ENCODE measurements at places on chromosomes 3 and 15.
A peak's percentile ranks its signal among the peaks of the same experiment; 100 is the strongest.

DNA sequence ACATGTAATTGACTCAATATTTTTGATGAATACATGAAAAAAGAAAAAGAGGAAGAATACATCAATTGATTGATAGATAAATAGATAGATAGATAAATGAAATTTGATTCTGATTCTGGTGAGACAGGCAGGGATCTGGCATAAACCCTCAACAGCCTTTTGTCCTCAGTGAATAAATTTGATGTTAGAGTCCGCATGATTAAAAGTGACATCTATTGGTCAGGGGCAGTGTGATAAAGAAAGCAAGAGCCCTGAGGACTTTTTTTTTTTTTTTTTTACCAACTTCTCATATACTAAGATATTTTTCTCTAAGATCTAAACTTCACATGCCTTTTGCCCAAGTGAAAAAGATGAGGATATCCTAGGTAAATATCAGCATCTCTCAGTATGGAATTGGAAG lies 216.4 kb downstream of the LRRC3B start:
- no peak for DNase-seq

DNA sequence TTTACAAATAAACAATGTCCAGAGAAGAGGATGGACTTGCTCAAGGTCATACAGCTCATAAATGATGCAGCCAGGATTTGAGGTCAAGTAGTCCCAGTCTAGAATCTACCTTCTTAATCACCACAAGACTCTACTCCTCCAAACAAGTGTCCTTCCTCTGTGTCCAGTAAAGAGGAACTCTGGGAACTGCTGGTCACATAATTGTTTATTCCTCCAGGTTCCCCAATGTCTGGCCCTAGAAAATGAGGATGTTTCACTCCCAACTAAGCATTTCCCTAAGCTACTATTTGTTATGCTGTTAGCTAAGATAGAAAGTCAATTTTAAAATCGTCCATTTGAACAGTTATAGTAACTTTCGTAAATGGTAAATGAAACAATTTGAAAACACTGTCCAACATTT lies 192.4 kb downstream of the FHIT start:
- no peak for DNase-seq

GRCh38 chr3:139110072-139110830 lies 65.6 kb upstream of the PRR23C start:
- DNase-seq: no peak

DNA sequence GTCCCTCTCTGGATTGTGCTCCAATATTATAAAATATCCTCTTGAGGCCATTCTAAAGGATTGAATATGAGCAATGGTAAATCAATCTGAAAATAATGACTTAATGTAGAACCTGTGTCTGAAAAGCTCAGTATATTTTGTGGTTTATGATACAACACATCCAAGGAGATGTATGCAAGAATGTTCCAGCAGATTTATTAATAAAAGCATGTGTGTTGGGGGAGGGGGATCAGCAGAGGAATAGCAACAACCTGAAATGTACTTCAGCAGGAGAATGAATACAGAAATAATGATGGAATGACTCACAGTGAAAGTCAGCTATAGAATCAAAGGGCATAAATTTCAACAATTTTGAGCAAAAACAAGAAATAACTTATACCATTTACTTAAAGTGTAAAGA lies 56.7 kb upstream of the NUDT16 start:
- no peak for DNase-seq

- DNase-seq: no peak
Measured at GRCh38 chr3:137764563-137765309, 621 bp downstream of the SOX14 start.

- DNase-seq: no peak
Measured at GRCh38 chr3:187880441-187880840, 135.2 kb upstream of the BCL6 start.

- peak; percentile 8 for DNase-seq
Measured at GRCh38 chr3:60240492-60240891, 1010.8 kb downstream of the FHIT start.

DNA sequence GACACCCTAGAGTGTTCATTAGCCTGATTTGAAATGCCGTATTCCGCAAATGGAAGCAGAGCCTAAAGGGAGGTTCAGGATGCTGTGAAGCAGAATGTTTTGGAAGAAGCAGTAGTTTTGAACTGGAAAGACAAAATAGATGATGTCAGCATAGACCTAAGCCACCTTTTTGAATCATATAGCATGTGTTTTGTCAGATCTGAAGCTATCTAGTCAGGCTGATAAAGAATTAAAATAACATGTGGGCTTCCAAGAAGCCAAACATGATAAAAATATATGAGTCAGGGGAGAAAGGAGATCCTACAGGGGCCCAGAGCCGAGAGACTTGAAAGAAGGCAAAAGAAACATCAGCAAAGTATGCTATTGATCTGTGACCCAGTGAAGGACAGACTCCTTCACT lies 47.2 kb upstream of the RASA2 start:
- no peak for DNase-seq

DNA sequence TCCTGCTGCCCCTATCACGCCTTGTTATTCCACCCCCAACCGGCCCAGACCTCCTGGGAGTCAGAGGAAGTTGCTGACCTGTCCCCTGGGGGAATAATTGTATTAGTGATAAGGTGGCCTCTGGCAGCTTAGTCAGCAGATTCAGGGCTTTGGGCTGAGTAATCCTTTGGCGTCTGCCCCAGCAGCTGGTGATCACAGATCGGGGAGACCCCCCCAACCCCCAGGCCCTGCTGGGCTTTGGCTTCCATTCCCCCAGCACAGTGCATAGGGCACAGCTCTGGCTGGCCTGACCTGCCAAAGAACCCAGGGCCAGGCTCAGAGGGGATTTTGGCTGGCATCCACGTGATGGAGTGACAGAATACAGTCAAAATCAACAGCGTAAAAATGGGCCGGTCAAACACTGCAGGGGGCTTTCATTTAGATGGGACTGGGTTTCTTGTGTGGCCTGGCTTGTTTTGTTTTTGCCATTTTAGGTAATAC lies 3.9 kb upstream of the NR2E3 start:
- no peak for DNase-seq
